WTC11 (cell line): ENCODE measurements at places on chromosomes 1 and 21. TPM values are rescaled to one million over a fixed set of nuclear protein-coding genes. Genes with fewer than 3 reads are reported as not detected.

- no peak for DNase-seq
Observed at GRCh38 chr21:29829564-29830275, 110.1 kb downstream of the GRIK1 start.

DNA sequence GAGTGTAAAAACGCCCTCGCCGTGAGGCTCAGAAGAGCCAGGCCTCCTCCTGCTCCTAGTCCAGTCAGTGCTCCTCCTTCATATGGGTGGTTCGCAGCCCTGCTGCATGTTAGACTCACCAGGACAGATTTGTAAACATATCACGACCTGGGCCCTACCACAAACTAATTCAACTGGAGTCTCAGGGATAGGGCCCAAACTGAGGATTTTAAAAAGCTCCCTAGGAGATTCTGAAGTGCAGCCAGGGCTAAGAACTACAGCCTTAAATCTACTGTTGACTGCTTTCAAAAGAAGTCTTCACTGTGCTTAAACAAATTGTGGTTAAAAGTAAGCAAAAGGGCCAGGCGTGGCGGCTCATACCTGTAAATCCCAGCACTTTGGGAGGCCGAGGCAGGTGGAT is 57.0 kb downstream of the CAMTA1 start:
- no peak for DNase-seq

OR2M3 gene
- total RNA-seq: not detected in 3 replicates

GBP1 gene
- 0.20 to 0.44 TPM in 2 of 3 replicates, not detected in the other for total RNA-seq
